ENCODE measurements at places on chromosomes 6 and 20.

DNA sequence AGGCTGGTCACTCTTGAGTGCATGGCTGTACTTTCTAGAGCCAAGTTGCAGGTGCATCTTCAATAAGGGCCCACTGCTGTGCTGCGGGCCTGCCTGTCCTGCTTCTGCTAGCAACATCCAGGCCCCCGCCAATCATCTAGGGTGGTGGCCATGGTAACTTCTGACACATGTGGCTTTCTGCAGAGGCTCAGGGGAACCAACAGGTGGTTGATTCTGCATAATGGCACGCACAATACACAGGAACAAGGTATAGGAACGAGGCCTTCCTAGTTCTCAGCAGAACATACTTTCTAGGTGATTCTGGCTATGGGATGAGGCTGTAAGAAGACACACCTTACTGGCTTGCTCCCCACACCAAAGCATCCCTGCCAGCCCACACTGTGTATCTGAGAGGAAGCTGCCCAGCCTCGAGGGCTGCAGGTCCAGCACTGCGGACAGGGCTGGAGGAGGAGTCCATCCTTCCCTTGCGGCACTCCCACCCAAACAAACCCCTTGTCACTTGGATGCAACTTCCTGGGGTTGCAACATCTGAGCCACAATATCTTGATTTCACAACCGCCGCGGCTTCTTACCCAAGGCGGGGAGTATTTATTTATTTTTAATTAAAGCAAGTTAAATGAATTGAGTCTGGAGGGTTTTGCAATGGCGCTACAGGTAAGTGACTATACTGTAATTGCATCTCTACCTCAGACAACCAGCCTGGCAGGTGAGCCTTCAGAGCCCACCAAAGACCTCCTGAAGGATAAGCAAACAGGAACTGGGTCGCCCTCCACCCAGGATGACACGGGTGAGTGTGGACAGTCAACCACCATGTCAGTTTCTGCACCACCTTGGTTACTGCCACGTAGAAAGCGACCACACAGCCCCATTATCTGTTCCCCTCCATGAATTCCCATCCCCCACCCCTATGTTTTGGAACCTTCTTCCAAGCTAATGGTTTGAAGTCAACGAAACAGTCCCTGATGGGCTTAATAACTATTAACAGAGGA is 49.6 kb downstream of the SULF2 start:
- DNase-seq, result no peak

DNA sequence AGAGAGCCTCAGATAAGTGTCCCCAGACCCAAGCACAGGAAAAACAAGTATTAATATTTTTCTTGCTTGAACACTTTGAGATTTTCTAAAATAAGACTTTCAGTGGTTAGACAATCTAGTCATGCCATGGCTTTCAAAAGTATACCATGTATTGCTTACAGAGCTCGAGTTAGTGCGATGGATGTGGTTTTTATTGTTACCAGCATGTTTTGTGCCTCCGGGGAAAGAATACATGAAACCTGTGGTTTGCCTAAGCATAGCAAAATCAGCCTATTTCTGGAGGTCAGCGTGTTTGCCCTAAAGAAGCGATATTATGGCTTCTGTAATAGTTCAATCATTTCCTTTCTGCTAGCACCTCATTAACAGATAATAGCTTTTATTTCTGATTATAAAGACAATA is 21.6 kb downstream of the RIN2 start:
- DNase-seq, result no peak

- no peak for DNase-seq
These were observed 182.8 kb downstream of the ZDHHC14 start for GRCh38 chr6:157563611-157564284.

- DNase-seq, result no peak
These were observed 464.5 kb upstream of the MARCKS start for GRCh38 chr6:113392551-113393055.

Data from EL (cell line).